GM23248 (cell line): ENCODE measurements at places on chromosomes 2 and 18. TPM values are rescaled to one million over a fixed set of nuclear protein-coding genes. Genes with fewer than 3 reads are reported as not detected.

- H3K36me3 ChIP-seq: no peaks in the 10 kb centered on the region
- peaks cover 12% of the 10 kb centered on the region for H3K27me3 ChIP-seq
- H3K4me3 ChIP-seq: no peak overlapping the region
- H3K27ac ChIP-seq: no peak overlapping the region
- H3K4me1 ChIP-seq: no peaks in the 10 kb centered on the region
These were observed 46.3 kb downstream of the C1QL2 start for GRCh38 chr2:119112230-119112629.

The SPC25 gene
- 3.4 and 3.7 TPM in 2 replicates for total RNA-seq

The MAB21L4 gene
- not detected in 2 replicates for total RNA-seq

- no peak overlapping the region for H3K27ac ChIP-seq
- no peaks in the 10 kb centered on the region for H3K4me1 ChIP-seq
- H3K27me3 ChIP-seq: no peaks in the 10 kb centered on the region
- H3K4me3 ChIP-seq: no peak overlapping the region
These were observed 170.7 kb downstream of the CTIF start for GRCh38 chr18:48709371-48710062.

- no peaks in the 10 kb centered on the region for H3K27me3 ChIP-seq
- no peak for DNase-seq
- H3K36me3 ChIP-seq: no peaks in the 10 kb centered on the region
- H3K4me3 ChIP-seq: no peak overlapping the region
- H3K4me1 ChIP-seq: peaks cover 6% of the 10 kb centered on the region; the same call in 1 of the 2 replicates
These were observed 26.6 kb downstream of the PTPN18 start for GRCh38 chr2:130382313-130382917.

DNA sequence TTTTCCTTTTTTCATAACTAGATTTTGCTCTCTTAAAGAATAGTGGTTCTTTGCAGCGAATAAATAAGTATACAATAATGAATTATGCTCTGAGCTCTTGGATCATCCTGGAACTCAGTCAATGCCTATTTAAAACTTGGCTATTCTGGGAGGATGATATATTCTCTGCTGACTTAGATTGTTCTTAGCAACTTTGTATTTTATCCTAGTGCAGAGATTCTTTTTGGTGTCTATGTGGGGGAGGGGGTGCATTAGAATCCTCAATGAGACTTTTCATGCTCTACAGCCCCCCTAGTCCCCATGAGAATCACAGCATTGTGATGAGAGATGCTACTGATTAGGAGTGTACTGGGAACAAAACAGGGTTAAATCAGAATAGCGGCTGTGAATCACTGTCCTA lies 8.8 kb upstream of the FAM98A start:
- H3K4me1 ChIP-seq: no peaks in the 10 kb centered on the region
- H3K36me3 ChIP-seq: no peaks in the 10 kb centered on the region
- no peak for DNase-seq
- no peak overlapping the region for H3K4me3 ChIP-seq
- no peaks in the 10 kb centered on the region for H3K27me3 ChIP-seq
- H3K27ac ChIP-seq: no peak overlapping the region

GRCh38 chr2:84991404-84992160 lies 20.6 kb downstream of the KCMF1 start:
- peak; percentile 95 for DNase-seq
- peaks cover 74% of the 10 kb centered on the region for H3K4me1 ChIP-seq
- peak overlapping the region; percentile 24 for H3K4me3 ChIP-seq
- peak overlapping the region; percentile 91 for H3K27ac ChIP-seq
- H3K36me3 ChIP-seq: no peaks in the 10 kb centered on the region

DNA sequence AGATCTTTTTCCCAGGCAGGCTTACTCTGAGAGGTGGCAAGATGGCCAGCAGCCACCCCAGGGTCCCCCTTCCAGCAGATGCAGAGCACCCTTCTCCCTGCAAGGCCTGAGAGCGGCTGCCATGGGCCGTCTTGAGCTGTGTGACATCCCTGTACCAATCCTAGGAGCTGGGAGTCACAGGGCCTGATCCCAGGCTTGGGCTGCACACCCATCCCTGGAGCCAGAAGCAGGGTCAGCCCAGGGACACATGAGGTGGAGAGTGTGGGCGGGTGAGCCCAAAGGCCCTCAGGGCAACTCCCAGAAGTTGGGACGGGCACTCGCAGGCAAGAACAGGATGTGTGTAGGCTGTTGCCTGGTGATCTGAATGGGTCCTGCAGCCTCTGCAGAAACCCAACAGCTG lies 40.5 kb downstream of the CROCC2 start:
- H3K27me3 ChIP-seq: no peaks in the 10 kb centered on the region
- H3K27ac ChIP-seq: peak overlapping the region; percentile 58
- no peaks in the 10 kb centered on the region for H3K36me3 ChIP-seq
- DNase-seq: peak; percentile 85
- H3K4me1 ChIP-seq: peaks cover 10% of the 10 kb centered on the region

GRCh38 chr2:133344849-133345248 lies 223.4 kb downstream of the NCKAP5 start:
- H3K27ac ChIP-seq: no peak overlapping the region
- H3K27me3 ChIP-seq: no peaks in the 10 kb centered on the region
- no peak overlapping the region for H3K4me3 ChIP-seq
- no peak for DNase-seq
- no peaks in the 10 kb centered on the region for H3K4me1 ChIP-seq

- no peaks in the 10 kb centered on the region for H3K36me3 ChIP-seq
- H3K27me3 ChIP-seq: no peaks in the 10 kb centered on the region
- H3K4me1 ChIP-seq: peaks cover 16% of the 10 kb centered on the region; the same call in 1 of the 2 replicates
- H3K4me3 ChIP-seq: peak within 1 kb of the TSS; percentile 93
- peak; percentile 97 for DNase-seq
These were observed at the start of gene SLC1A4 for GRCh38 chr2:64989126-64989981. Gene SLC1A4 (plus strand): TSS chr2:64989399. CDS start chr2:64989644, 245 bp downstream.
